ENCODE measurements at places on chromosomes 11 and 22. TPM values are rescaled to one million over a fixed set of nuclear protein-coding genes. Genes with fewer than 3 reads are reported as not detected.
A peak's percentile ranks its signal among the peaks of the same experiment; 100 is the strongest.

- no peak overlapping the region for H3K27ac ChIP-seq
- no peak for DNase-seq
- no peak overlapping the region for H3K4me3 ChIP-seq
- no peaks in the 10 kb centered on the region for H3K36me3 ChIP-seq
- no peaks in the 10 kb centered on the region for H3K4me1 ChIP-seq
- no peaks in the 10 kb centered on the region for H3K27me3 ChIP-seq
Observed at GRCh38 chr22:48890693-48891554, 936.7 kb downstream of the BRD1 start.

The WNT11 gene
- total RNA-seq: 50.5 TPM

DNA sequence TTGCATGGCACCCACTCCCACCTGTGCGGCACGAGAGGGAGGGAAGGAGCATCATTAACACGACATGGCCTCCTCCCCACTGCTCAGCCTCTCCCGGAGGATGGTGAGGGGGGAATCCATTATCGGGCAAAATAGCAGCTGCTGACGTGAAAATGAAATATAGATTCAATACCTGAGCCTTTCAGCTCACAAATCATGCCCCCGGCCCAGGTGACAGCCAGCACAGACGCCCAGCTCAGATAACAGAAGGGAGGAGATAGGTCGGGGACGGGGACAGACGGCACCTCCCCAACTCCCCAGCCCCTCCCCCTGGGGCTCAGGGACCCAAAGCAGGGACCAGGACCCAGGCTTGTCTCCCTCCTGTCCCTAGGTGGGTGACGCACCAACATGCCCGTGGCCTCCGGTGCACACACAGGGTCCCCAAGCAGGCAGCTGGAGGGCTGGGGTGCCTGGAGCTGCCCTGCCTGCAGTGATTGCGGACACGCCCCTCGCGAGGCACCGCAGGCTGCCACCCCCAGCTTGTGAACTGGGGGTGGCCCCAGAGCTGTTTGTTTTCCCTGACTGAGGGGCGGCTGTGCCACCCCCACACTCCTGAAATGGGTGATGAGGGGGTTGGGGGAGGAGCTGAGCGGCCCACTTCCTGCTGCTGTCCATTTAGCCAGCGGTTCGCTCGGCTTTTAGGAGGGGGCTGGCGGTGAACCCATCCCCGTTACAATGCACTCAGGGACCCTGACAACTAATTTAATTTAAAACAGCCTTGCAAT lies 31.7 kb downstream of the FLRT1 start:
- H3K4me1 ChIP-seq: no peaks in the 10 kb centered on the region
- no peaks in the 10 kb centered on the region for H3K36me3 ChIP-seq
- H3K27ac ChIP-seq: no peak overlapping the region

DNA sequence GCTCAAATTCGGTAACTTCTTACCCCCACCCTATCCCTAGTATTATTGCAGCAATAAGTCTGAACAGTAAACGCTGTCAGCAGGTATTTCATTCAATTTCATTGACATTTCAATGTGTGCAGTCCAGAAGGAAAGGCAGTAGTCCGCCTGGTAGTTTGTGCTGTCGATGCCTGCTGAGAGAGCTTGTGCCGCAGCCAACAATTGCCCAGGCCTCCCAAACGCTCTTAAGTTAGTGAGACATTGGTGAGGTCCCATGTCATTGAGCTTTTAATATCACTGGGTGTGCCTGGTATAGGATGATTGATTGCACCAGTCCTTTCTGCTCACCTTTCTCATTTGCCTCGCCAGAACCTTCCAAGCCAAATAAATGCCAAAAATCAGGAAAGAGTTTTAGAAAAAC lies 28.1 kb downstream of the ALKBH3 start:
- DNase-seq: no peak
- H3K27me3 ChIP-seq: no peaks in the 10 kb centered on the region
- H3K4me3 ChIP-seq: no peak overlapping the region
- no peak overlapping the region for H3K27ac ChIP-seq
- no peaks in the 10 kb centered on the region for H3K36me3 ChIP-seq

The SMC1B gene
- not detected for total RNA-seq

The TUG1 gene
- total RNA-seq: 33.3 TPM

DNA sequence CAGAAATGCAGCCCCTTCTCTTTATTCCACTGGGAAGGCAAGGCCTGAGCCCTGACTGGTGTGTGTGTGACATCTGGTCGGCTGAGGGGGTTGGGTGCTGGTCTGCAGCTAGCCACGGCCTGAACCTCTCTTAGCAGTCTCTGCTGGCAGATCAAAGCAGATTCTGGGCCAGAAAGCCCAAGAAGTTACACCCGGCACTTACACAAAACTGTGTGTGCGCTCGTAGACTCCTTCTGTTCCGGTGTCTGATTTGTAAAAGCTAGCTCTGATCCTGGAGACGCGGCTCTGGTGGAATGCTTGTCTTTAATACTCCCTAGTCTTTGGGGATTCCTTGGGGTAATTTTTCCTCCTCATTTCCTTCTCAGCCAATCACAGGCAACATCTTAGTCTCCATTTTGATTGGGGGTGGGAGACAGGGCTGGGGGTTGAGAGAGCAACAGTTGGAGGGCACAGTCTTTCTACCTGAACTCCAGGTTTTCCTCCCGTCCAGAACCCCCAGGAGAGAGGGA lies 5.5 kb downstream of the PKNOX2 start:
- no peaks in the 10 kb centered on the region for H3K27me3 ChIP-seq
- peak overlapping the region; percentile 78 for H3K27ac ChIP-seq
- H3K36me3 ChIP-seq: no peaks in the 10 kb centered on the region
- no peak overlapping the region for H3K4me3 ChIP-seq

The SART1 gene
- total RNA-seq: 34.7 TPM

GRCh38 chr11:79311461-79311860 lies 129.4 kb downstream of the TENM4 start:
- H3K27ac ChIP-seq: no peak overlapping the region
- no peak for DNase-seq
- H3K4me1 ChIP-seq: no peaks in the 10 kb centered on the region
- H3K36me3 ChIP-seq: no peaks in the 10 kb centered on the region
- H3K4me3 ChIP-seq: no peak overlapping the region
- H3K27me3 ChIP-seq: no peaks in the 10 kb centered on the region

DNA sequence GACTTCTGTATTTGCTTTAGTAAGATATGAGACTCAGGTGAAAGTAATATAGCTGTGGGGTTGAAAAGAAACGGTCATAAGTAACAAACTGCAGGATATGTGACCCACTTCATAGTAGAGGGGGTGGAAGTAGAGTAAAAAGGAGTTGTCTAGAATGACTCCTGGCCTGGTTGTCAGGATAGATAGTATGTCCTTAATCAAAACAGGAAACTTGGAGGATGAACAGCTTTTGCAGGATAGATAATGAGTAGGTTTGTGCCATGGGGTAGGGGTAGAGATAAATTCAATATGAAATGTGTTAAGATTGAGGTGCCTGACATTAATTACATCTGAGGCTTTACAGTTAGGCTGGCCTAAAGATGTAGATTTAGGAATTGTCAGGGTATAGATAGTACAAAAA lies 47.0 kb upstream of the B3GNT6 start:
- no peak overlapping the region for H3K27ac ChIP-seq
- no peak overlapping the region for H3K4me3 ChIP-seq
- no peaks in the 10 kb centered on the region for H3K4me1 ChIP-seq
- DNase-seq: no peak
- no peaks in the 10 kb centered on the region for H3K27me3 ChIP-seq

DNA sequence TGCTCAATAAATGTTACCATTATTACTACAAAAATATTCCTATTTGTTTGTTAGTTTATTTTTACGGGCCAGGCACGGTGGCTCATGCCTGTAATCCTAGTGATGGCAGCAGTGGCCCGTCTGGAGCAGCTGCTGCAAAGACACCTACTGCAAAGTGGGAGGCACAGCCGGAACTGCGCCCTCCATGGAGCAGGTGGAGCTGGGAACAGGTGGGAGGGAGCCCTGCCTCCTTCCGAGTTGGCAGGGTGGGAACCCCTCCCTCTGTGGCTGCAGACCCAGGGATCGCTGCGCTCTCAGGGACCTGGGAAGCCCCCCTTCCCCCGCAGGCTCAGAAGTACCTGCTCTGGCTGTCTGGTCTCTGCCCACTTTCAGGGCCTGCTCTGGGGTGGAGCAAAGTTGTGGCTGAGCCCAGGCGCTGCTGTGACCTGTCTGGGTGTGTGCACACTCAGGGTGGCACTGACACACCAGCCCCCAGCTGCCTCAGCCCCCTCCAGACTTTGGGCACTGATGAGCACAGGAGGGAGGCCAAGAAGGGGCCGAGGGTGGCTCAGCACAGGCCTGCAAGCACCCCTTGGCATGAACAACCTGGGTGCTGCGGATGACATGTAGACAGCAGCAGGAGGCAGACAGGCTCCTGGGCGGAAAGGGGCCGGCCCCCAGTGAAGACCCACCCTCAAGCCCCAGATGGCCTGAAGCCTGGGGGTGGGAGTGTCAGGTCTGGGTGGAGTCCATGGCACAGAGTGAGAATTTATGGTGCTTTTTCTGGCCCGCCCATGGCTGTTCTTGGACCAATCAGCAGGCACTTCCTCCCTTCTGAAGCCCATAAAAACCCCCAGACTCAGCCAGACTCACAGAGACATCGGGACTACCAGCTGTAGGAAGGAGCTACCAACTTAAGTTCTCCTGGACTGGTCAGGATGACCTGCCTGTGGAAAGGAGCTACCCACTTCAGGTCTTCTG lies 103.7 kb upstream of the CLMP start:
- no peak for DNase-seq
- H3K36me3 ChIP-seq: no peaks in the 10 kb centered on the region
- H3K27me3 ChIP-seq: no peaks in the 10 kb centered on the region
- H3K4me1 ChIP-seq: no peaks in the 10 kb centered on the region
- no peak overlapping the region for H3K27ac ChIP-seq

GRCh38 chr11:68255526-68255925 lies 16.2 kb downstream of the C11orf24 start:
- H3K4me1 ChIP-seq: no peaks in the 10 kb centered on the region
- H3K27me3 ChIP-seq: no peaks in the 10 kb centered on the region
- DNase-seq: no peak
- H3K27ac ChIP-seq: no peak overlapping the region
- H3K4me3 ChIP-seq: no peak overlapping the region
- H3K36me3 ChIP-seq: no peaks in the 10 kb centered on the region

DNA sequence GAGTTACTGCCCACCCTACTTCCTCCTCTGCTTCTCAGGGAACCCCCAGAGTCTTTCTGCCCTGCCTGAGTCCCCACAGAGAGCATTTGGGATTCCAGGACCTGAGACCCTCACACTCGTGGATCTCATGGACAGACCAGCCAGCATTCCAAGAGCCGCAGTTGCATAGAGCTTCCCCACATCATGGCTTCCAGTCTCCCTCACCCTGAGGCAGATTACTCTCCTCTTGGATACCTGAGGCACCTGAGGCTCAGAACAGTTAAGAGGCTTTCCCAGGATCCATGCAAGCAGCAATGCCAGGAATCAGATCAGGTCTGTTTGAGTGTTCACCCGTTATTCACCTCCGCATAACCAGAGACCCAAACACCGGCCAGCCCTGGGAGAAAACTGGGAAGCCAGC lies 102.2 kb downstream of the TRIM29 start:
- DNase-seq: no peak
- no peak overlapping the region for H3K4me3 ChIP-seq
- H3K27ac ChIP-seq: no peak overlapping the region
- H3K36me3 ChIP-seq: no peaks in the 10 kb centered on the region
- no peaks in the 10 kb centered on the region for H3K27me3 ChIP-seq

The OR10A2 gene
- not detected for total RNA-seq

The MED17 gene
- total RNA-seq: 21.2 TPM

DNA sequence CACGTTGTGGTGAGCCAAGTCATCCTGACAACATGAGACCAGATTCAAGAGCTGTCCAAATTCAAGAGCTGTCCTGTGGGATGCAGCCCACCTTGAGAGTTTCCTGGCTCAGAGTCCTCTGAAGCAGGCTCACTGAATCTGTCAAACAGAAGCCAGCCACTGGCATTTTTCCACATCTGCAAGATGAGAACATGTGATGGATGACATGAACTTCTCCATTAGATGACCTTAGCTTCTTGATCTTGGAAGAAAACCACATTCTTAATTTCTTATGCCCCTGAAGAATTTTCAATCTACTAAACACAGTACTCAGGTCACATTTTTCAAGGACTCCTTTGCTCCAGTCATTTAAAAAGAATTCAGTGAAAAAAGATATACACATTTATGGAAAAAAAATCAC lies 291.0 kb downstream of the GUCY1A2 start:
- DNase-seq: no peak
- no peaks in the 10 kb centered on the region for H3K27me3 ChIP-seq
- H3K4me3 ChIP-seq: no peak overlapping the region
- peaks cover 4% of the 10 kb centered on the region for H3K4me1 ChIP-seq
- H3K36me3 ChIP-seq: no peaks in the 10 kb centered on the region

The LSP1 gene
- 163 TPM for total RNA-seq

- H3K27me3 ChIP-seq: peaks cover 18% of the 10 kb centered on the region
- H3K4me1 ChIP-seq: no peaks in the 10 kb centered on the region
- DNase-seq: no peak
- H3K27ac ChIP-seq: no peak overlapping the region
- no peak overlapping the region for H3K4me3 ChIP-seq
Observed at GRCh38 chr11:134687548-134687947, 275.5 kb upstream of the B3GAT1 start.

The USP2 gene
- 16.6 TPM for total RNA-seq

The LMNTD2 gene
- total RNA-seq: 6.3 TPM

All from adrenal gland (tissue), 19 donors.